ENCODE measurements at places on chromosomes 16 and 17.

DNA sequence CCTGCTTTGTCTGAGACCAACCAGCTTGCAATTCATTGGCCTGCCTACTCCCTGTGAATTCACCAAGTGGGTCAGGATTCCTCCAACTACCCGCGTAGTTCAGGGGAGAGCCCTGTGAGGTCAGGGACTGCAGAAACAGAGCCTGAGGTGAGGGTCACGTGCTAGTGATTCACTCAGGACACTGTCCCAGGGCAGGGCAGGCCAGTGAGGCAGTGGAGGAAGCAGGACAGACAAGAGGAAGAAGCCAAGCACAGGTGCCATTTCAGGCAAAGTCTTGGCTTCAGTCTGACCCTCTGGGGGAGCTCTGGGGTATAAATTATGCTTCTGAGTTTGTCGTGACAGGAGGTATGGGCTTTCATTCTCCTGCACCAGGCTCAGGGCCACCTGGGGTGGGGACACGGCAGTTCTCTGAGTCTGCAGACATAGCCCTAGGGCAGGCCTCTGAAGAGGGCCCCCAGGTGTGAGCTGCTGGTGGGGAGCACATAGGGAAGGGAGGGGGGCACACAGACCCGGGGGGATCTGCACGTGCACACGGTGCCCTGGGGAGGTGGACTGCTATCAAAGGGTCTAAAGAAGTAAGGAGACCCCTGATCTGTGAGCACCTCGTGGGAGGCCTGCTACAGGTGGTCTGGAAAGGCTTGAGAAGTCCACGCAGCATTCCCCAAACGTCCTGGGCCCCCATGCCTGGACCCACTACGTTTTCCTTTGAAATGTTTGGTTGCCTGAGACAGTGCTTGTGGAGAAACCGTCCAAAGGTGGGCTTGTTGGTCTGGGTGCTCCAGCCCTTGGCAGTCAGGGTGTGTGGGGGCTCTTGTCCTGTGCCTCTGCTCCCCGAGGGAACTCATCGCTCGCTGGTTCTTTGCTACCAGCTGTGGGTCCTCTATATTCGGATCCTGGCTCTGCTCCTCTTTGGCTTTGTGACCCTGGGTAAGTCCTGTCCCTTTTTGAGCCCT is 46.4 kb downstream of the NKD1 start:
- no peak for DNase-seq

DNA sequence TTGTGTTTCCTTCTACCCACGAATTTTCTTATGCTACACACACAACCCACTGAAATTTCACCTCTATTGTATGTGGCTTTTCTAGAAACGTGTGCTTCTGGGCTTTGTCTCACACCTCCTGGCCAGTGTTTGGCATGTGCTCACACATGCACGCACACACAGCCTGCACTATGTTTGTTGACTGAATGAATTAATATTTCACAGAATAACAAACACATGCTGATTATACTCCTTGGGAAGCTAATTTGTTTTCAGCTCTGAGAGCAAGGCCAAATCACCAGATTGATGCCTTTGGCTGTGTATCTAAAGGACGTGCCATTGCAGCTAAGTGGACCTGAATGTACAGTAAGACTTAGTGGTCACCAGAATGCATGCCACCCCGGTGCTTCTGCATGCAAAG is 210.7 kb downstream of the WWOX start:
- no peak for DNase-seq

DNA sequence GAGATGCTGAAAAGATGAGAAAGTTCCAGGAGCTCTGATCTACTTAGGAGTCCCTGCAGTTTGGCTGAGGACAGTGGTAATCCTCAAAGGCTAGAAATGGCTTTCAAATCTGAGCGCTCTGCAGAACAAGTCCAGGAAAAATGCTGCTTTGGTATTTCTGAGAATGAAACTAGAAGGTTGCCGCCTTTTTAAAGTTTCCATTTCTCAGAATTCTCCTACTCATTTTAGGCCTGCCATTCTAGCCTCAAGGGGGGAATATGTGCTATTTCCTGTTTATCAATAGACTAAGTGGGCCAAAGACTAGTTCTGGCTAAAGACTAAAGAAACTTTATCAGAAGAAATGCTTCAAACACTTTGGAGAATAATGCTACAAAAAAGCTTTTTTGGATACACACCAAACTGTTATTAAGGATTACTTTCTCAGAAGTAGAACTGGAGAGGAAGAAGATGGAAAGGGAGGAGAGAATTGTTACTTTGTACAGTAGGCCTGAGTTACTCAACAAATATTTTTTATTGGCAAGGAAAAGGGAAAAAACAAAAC is at the start of gene SLFN12L:
Gene SLFN12L (minus strand): TSS at position 78 of the 541 bp plus-strand sequence. CDS start 15,314 bp downstream, outside the sequence.
- DNase-seq = peak; percentile 22

- DNase-seq = no peak
These were observed 352.3 kb upstream of the EEF2KMT start for GRCh38 chr16:5449901-5450300.

- no peak for DNase-seq
These were observed 39.0 kb upstream of the KDM8 start for GRCh38 chr16:27164352-27164751.

GRCh38 chr16:89485701-89486246 is 4.6 kb downstream of the ANKRD11 start:
- no peak for DNase-seq

DNA sequence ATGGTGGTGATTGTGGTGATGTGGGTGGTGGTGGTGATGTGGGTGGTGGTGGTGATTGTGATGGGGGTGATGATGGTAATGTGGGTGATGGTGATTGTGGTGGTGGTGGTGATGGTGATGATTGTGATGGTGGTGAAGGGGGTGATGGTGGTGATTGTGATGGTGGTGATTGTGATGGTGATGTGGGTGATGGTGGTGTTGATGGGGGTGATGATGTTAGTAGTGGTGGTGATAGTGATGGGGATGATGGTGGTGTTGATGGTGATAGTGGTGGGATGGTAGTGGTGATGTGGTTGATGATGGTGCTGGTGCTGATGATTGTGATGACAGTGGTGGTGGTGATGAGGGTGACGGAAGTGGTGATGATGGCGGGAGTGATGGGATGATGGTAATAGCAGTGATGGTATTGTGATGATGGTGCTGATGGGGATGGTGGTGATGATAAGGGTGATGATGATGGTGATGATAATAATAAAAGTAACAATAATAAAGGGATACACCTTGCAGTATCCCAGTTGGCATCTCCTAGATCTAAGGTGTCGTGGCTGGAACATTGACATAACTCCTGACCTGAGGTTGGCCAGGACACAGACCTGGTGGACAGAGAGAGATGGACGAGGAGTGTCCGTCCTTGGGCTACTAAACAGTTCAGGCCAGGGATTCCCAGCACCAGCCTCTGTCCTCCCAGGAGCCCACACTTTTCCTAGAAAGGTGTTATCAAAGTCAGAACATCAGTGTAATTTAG is 344.5 kb downstream of the SEC14L1 start:
- no peak for DNase-seq

DNA sequence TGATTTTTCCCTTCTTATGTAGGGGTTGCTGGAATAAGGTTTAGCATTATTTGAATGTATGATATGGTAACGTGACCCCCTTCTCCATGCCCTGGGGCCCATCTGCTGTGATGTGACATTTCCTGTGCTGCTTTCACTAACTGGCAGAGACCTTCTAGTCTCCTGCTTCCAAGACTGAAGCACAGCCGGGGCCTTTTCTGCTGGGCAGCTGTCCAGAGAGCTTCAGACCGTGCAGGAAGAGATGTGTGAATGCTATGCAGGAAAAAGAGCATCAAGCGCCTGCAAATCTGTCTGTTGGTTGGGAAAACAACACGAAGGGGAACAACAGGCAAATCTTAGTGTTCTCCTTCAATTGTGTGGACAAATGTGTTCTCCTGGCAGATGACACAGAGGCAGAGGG is 128.5 kb downstream of the SPACA3 start:
- no peak for DNase-seq

DNA sequence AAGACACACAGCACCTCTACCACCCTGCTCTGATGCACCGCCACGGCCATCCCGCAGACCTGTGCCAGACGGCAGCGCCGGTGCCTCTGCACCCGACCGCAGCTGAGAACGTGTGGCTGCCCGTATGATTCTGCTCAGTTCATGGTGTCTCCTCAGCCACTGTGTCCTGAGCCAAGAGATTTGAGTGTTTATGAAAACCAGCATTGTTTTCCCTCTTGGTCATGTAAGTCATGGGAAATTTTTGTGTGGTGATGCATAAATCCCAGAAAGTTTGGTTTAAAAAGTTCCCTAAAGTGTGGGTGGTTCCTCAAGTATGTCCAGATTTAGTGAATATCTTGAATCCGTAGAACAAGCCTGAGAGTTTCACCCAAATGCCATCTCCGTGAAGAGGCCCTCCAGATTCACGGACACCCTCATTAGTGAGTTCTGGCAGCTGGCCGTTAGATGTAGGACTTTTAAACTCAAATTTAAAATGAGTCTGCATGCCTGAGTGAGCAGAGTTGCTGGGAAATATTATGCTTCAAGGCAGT is 57.6 kb downstream of the CDRT4 start:
- DNase-seq = no peak

DNA sequence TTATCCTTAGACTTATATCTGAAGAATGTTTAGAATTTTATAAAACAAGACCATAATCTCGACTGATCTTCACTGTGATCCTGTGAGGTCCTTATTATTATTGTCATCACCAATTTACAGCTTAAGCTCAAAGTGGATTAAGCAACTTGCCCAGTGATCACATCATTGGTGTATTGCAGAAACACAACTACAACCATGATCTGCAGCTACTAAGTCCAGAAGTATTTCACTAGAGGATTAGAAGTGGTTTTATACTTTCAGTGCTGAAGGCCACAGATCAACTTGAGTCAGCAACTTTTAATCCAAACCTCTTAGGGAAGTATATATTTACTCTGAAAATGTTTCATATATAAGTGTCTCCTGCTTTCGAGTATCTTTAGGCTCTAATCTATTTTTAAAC is 624.3 kb upstream of the SOX9 start:
- no peak for DNase-seq

DNA sequence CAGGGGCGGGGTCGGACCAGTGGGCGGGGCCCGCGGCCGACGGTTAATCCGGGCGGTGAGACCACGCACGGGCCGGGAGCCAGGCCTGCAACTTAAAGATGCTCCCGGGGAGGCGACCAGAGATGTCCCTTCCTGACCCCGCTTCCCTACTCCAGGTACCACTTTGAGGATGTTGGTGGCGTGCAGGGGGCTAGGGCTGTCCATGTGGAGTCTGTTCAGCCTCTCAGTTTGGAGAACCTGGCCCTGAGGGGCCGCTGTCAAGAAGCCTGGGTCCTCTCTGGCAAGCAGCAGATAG is 580 bp downstream of the RANGRF start:
- no peak for DNase-seq

DNA sequence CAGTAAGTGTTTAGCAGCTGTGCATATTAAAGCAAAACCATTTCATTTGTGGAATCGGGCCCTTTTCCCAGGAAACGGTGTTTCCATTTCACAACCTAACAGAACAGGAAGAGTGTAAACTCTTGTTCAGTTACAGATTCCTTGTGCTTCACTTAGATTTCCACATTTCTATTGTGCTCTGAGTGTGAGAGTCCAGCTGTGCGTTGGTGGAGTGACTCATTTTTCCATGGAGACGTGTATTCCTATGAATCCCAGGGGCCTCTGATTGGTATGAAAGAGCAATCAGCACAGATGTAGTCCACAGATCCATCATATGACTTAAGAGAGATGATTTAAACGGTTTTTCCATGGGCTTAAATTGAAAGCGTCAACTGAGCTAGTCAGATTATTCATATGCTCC is 13.3 kb upstream of the CAVIN1 start:
- no peak for DNase-seq

DNA sequence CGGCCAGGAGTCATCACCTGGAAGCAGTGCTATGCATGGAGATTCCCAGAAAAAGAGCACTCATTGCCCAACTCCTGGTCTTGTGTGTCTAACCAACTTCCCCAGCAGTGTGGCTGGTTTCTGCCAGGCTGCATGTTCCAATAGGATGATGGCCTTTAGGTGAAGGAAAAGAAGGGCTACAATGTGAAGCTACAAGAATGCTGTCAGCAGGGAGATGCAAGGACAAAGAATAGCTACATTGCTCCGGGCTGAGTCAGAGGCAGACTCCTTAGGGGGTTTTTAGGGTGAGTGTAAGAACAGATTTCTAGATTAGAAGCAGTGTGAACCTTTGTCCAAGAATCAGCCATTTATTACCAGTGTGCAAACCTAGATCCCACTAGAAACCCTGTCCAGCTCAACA is 63.0 kb upstream of the DNAH9 start:
- no peak for DNase-seq

DNA sequence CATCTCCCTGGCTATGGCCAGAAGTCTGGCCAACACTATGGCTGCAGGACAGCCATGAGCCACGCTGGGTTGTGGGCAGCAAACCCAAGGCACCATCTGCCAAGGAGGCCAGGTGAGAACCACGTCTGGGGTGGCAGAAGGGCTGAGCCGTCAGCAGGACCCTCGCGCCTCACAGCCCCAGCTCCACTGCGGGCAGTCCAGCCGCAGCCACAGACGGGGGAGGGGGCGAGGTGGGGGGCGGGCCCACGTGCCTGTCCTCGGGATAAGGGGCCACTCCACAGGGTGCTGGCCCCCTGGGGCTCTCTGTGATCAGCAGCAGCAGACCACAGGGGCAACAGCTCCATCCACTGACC is 6.5 kb upstream of the BAIAP2 start:
- DNase-seq = no peak

DNA sequence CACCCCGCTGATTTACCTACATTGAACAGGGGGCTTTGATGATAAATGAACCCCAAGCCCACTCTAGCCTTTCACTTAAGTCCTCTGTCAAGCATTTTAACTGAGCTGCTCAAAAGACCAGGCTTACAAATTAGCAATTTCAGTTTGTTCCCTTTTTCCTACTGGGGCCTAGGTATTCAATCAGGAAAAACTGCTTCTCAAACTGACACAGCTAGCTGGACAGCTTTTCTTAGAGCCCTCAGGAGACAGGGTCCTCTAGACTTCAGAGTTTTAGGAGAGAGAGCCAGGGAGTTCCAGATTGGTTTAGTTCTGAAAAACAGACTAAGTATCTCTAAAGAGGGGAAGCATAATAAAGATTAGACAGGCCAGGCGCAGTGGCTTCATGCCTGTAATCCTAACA is 6.2 kb upstream of the HEXIM2 start:
- no peak for DNase-seq

GRCh38 chr16:24775455-24775854 is 46.0 kb downstream of the TNRC6A start:
- no peak for DNase-seq

DNA sequence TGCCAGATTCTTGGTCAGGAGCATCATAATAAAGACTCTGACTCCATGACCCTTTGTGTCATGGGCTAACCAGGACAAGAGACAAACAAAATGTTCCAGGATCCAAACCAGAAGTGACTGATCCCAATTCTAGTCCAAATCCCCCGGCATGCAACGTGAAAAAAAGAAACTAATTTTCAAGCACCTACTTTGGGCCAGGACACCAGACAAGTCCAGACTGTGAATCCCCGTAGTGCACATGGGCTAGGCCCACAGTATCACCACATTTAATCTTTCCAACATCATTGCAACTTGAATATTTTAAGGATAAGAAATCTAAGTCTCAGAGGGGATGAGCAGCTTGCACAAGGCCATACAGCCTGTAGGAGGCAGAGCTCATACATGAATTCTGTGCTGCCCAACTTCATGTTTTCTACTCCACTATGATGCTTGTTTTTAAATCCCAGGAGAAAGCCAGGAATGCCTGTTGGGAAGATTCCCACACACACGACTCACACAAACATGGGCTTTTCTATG is 365.7 kb downstream of the NPIPA8 start:
- DNase-seq = no peak

GRCh38 chr16:84194470-84195200 is 3.7 kb downstream of the ADAD2 start:
- DNase-seq = no peak

Measured in GM20000 (cell line).